ENCODE measurements at places on chromosomes 4 and X. TPM values are rescaled to one million over a fixed set of nuclear protein-coding genes. Genes with fewer than 3 reads are reported as not detected.
A peak's percentile ranks its signal among the peaks of the same experiment; 100 is the strongest.

DNA sequence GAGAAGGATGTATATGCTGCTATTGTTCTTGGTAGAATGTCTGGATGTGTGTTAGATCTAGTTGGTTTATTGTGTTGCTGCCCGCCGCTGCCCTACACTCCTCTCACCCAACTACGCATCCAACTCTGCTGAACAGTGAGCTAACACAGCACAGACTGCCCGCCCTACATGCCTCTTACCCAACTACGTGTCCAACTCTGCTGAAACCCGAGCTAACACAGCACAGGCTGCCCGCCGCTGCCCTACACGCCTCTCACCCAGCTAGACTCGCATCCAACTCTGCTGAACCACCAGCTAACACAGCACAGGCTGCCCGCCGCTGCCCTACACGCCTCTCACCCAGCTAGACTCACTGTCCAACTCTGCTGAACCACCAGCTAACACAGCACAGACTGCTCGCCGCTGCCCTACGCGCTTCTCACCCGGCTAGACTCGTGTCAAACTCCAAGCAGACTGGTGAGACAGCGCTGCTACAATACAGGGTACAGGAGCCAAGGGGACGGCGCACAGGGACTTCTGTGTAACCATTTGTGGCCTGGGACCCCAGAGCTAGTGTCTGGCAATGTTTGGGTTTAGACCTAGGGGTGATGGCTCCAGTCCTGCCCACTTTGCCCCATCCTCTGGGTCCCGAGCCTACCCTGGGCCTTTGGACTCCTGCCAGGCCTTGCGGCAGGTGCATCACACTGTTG lies 11.6 kb upstream of the CTBP1 start:
- no peak for DNase-seq

- DNase-seq: no peak
These were observed 1443.3 kb downstream of the RAPGEF2 start for GRCh38 chr4:160546201-160546600.

DNA sequence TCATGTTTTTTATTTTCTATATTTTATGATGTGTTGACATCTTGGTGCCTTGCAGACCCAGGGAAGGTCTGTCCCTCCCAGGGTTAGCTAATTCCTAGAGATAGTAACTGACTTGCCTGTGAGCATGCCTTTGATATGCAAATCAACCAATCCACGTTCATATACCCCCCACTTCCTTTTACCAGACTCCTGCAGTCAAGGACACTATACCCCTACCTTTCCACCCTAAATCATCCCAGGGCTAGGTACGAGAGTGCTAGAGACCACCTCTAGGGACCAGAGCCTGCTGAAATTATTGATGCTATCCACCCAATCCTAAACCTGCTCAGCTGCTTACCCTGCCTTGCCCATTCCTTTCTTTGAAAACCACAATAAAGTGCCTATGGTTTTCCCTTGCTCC lies 7.5 kb upstream of the PHEX start:
- DNase-seq: no peak

GRCh38 chrX:96432647-96433046 lies 252.0 kb upstream of the DIAPH2 start:
- DNase-seq: no peak

DNA sequence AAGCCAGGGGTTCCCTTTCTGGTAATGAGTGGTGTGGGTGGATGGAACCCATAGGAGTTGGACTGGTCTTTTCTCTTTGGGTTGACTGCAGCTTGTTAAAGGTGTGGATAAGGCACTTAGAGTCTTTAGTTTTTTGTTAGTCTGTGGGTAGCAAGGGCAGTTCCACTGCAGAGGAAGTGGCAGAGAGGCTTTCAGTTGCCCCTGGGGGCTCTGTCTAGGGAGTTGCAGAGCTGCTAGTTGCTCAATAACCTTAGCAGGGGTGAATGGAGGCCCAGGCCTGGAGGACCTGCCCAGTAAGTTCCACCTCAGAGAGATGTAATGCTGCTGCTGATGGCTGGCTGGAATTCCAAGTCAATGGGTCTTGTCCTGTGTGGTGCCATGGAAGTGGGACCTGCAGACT lies 282.6 kb upstream of the NDST4 start:
- DNase-seq: no peak

DNA sequence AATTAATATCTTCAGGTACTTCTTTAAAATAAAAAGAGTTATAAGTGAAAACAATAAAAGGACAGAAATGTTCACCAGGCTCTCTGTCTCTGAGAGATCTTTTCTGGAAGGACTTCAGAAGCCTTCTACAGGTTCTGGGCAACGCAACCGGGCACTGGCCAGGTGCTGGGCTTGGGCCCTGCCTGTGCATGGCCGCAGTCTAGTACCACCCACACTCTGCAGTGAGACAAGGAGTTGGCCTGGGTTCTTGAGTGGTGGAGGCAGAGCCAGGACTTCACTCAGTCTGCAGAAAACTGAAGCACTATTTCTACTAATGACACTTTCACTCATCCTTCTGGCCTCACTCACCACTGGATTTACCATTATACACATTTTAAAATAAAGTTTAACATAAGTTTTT lies 21.8 kb downstream of the TAPT1 start:
- DNase-seq: no peak

DNA sequence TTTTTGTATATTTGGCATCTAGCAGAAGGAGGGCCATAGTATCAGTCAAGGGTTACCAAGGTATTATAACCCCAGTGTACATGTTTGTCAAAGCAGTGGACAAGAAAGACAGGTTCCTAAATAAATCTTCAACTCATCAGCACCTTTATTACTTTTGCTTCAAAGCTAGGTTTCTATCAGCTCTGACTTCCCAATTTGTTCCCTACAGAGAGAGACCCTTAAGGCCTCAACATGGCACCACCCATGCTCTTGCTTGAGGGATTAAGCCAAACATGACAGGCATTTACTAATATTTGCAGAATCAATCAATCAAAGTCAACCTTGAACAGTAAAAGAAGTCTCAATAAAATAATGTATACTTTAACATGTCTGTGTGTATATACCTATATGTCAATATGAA lies 9.4 kb downstream of the TBCK start:
- no peak for DNase-seq

DNA sequence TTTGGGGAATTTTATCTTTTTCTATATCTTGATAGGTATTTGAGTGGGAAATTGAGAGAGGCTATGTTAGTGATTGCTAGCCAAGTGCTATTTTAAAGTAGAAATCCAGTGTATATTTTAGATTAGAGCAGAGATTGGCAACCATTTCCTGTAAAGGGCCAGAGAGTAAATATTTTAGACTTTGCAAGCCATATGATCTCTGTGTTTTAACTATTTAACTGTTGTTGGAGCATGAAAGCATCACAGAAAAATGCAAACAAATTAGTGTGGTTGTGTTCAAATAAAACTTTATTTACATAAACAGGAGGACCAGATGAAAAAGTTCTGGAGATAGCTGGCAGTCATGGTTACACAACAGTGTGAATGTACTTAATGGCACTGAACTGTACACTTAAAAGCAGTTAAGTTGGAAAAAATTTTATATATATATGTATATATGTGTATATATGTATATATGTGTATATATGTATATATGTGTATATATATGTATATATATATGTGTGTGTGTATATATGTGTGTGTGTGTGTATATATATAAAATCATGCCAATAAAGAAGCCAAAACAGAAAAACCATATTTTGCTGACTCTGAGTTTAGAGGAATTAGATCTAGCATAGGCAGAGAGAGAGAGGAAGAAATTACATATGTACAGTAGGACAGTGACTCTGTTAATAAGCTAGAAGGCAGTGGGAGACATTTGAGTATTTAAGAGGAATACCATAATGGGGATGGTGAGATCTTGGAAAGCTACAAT lies 83.4 kb downstream of the TMEM164 start:
- DNase-seq: peak; percentile 0

- no peak for DNase-seq
These were observed 261.2 kb upstream of the GPC4 start for GRCh38 chrX:133676344-133677122.

DNA sequence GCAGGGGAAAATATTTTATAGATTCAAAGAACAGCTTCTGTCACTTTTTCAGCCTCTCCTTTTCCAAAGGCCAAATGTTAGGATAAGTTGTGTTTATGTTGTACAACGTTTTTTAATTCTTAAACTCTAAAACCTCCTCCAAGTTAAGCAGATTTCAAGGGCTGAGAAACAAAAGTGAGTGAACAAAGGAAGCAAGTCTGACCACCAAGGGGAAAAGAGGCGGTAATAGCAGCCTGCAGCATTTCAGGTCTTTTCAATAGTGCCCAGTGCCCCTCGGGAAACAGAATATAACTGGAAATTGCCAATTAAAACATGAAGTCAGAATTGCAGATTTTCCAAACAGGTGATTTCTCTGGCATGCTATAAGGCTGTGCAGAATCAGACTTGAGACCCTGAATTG lies 510.0 kb upstream of the HTR2C start:
- no peak for DNase-seq

DNA sequence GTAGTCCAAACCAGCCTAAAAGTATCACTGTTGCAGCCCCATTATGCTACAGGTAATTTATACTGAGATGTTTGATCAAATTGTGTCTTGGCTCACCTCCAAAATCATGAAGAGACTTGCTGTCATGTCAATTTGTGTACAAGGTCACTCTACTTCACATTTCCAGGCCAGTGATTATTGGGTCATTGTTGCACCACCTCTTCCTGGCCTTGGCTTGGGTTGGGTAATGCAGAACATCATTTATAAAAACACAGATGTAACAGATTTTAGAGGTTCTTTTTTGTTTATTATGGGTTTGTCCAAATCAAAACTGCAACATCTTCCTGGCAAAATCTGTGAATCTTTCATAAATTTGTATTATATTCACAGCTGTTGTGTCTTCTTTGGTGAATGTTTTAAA lies 459.5 kb downstream of the ANKRD50 start:
- DNase-seq: no peak

- peak; percentile 9 for DNase-seq
These were observed 14.1 kb downstream of the RPGR start for GRCh38 chrX:38313190-38313589.

DNA sequence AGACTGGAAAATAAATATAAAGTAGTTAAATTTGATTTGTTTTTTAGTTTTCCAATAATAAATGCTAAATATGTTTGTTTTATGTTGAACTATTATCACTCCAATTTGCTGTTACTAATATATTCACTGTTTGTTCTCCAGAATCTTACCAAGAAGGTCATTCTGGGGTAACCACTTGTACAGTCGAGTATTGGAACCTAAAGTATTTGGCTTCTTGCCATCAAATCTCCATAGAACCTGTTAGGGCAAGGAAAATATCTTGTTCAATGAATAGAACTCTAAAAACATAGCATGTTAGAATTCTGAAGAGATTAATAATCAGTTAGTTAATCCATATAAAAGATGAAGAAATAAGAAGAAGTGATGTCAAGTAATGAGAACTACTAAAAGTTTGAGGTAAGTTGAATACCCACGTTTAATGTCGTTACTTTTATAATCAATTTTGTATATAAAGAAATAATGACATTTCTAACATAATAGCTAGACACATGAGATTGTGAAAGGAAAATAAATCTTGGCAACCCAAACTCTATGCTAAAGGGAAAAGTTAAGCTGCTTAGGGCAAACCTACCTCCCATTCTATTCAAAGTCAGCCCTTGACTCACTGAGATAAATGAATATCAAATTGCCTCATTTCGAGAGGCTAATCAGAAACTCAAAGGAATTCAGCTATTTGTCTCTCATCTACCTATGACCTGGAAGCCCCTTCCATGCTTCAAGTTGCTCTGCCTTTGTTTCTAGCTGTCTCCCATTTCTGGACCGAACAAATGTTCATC lies 15.3 kb downstream of the UGT2B15 start:
- DNase-seq: no peak

- DNase-seq: no peak
These were observed 17.7 kb upstream of the PIM2 start for GRCh38 chrX:48936429-48937053.

DNA sequence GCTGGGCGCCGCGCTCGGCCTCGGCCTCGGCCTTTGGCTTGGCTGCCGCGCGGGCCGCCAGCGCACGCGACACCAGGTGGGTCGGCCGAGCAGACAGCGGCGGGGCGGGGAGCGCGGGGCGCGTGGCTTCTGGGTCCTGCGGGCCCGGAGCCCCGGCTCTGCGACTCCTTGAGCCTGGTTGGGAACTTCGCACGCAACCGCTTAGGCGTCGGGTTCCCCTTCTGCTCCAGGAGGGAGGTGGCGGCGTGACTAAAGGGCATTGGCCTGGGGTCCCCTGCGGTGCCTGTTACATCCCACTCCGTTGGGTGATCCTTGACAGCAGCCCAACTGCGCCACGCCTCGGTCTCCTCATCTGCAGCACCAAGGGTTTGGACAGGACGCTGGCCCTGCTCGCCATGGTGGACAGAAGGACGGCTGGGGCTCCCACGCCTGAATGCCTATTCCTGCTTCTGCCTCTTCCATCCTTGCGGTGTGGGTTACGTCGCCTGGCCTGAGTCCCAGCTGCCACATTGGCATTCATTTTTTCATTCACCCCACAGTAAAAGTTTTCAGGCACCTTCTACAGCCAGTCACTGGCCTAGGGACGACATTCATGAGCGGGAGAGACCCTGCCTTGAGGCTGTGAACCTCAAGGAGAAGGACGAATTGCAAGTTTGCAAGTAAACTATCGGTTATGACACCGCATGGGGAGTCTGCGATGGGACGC lies 631 bp downstream of the EVC start:
- peak; percentile 28 for DNase-seq

- no peak for DNase-seq
These were observed 580.8 kb upstream of the TENM3 start for GRCh38 chr4:181662383-181662782.

DNA sequence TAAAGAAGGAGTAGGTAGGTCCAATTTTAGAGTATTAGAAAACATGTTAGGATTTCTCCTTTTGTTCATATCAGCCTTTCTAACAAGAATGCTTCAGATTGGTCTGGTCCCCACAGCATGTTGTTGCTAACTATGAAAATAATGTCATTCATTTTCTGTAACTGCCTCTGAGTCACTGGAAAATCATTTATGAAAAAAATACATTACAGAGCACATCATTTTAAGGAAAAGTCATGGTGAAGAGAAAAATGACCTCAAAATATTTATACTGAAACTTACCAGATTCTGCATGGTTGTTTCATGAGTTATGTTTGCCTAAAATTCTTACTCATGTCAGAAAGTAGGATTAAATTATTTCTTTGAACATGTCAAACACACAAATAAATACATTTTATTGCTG lies 35.2 kb downstream of the DTHD1 start:
- peak; percentile 8 for DNase-seq

IGBP1 gene
- 44.1 TPM for total RNA-seq

GPR173 gene
- 0.72 TPM for total RNA-seq

SPRY1 gene
- 0.05 TPM for total RNA-seq

GAGE12E gene
- not detected for total RNA-seq

OTC gene
- not detected for total RNA-seq

GATA1 gene
- not detected for total RNA-seq

SH2D1A gene
- not detected for total RNA-seq

KIAA1210 gene
- 0.10 TPM for total RNA-seq

CDKN2AIP gene
- total RNA-seq: 23.3 TPM

RTL5 gene
- total RNA-seq: 0.14 TPM

SAT1 gene
- total RNA-seq: 86.7 TPM

Data from A172 (cell line).